ENCODE measurements at places on chromosomes 16 and 17.

GRCh38 chr17:867896-868489 is 85.8 kb downstream of the MRM3 start:
- no peak for DNase-seq

DNA sequence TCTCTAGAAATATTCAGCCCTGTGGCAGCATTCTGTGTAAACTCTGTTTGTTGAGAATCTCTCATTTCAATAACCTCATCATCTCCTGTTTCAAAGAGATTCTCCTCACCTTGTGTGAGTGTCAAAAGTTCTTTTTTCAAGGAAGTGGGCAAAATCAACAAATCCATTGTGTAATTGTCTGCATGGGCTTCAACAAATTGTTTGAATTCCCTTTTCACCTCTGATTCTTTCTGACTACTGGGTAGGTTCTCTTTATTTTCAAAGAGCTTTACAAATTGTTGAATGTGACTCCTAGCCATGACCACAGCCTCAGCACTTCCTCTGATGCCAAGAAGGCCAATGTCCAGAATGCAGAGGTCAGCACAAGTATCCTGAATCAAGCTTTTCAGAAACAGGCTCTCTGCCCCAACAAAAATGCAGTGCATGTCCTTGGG is 48.0 kb downstream of the N4BP1 start:
- DNase-seq: no peak

GRCh38 chr17:76359375-76359774 is 5.7 kb upstream of the PRPSAP1 start:
- DNase-seq: no peak

GRCh38 chr17:12789481-12790248 is at the start of gene ARHGAP44:
Gene ARHGAP44, plus strand, starts transcription at chr17:12789498. Its CDS starts 341 bp downstream, at chr17:12789839.
- DNase-seq: peak; percentile 11

GRCh38 chr16:54879681-54880080 is 51.0 kb upstream of the IRX5 start:
- no peak for DNase-seq

DNA sequence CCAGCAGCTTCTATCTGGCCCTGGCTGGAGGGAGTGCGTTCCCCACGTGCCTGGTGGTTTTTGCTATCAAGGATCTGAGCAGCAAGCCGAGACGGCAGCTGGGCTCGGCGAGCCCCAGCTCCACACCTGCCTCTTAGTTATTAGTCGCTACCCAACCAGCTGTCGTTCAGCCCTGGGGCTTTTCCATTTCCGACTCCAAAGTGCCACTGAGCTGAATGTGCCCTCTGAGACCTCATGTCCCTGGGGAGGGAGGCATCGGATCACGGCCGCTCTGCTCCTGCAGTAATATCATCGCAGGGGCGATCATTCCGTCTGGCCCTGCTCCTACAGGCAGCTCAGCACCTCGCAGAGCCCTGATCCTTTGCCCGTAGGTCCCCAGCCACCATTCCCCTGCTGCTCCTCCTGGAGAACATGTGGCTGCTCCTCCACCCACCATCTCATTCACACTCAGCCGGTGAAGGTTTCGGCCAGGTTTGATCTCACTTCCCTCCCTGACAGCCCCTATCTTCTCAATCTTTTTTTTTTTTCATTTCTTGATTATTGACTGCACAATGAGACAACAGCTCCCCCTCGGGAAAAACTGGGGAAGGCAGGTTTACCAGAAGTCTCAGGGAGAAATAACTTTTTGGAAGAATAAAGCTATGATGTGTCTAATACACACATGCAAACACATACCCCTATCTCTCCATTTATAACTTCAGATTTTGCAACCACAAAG is 86.7 kb downstream of the ZFHX3 start:
- peak; percentile 51 for DNase-seq

- no peak for DNase-seq
Observed at GRCh38 chr17:63033142-63033541, 67.1 kb downstream of the TANC2 start.

Measured in NCI-H510A (cell line).